Stimulated activated CD4-positive, alpha-beta T cell treated with anti-CD3 and anti-CD28 coated beads, Interleukin-15, amount 100 ng/mL, for 48 hours (primary cell): ENCODE measurements at places on chromosomes 6 and 20.

DNA sequence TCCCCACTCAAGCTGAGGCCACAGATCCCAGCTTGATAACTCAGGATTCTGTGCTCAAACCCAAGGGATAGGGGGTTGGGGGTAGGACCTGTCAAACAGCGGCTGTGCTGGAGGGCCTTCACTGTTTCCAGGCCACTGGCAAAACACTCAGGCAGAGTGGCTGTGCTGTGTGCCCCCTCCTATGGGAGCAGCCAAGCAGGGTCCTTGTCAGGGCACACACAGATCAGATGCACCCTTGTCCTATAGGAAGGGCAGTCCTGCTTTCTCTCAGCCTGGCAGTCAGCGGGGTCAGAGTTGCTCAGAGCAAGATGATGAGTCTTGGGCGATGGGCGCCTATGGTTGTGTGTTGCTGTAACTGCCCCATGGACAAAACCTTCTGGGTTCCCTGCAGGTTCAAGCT, 554.8 kb downstream of the TBC1D32 start:
- no peak for DNase-seq

DNA sequence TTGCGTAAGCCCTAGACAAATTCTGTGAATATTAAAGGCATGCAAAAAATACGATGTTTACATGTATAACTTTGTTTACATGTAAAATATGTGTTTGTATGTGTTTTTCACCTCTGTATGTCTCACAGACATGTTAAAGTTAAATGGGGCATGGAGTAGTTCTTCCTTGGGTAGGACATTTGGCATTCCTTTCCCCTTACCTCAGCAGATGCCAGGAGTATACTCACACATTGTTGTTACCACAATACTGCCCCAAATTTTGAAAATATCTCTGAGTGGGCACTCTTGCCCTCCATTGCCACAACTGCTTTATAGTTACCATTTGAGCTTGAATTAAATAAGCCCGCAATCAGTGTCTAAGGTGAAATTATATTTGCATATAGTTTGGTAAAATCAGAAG, 147.5 kb downstream of the MYO6 start:
- no peak for DNase-seq

DNA sequence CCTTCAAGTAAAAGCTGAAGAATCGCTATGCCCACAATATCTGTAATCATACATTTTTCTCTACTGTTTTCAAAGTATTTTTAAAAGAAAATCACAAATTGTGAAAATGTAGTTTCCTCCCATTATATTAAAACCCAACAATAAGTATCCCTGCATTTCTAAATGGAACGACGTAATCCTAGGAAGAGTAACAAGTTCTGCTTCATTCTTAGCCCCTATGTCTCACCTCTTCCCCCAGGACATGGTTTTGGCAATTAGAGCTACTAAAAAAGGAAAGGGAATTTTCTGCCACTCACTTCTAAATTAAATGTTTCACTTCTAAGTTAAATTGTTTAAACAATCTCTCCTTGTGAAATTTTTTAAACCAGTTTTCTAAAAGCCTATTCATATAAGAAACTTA, 47.4 kb downstream of the TBPL1 start:
- DNase-seq: no peak

- DNase-seq: no peak
These were observed 194.9 kb downstream of the BCAS1 start for GRCh38 chr20:53875452-53875851.

- DNase-seq: no peak
These were observed 524.2 kb downstream of the CDH26 start for GRCh38 chr20:60482221-60483008.
